Stimulated activated CD4-positive, alpha-beta T cell treated with anti-CD3 and anti-CD28 coated beads, Interleukin-1b, Interleukin-23, amount 100 ng/mL, for 1 hour (primary cell): ENCODE measurements at places on chromosomes 6 and 20.

- DNase-seq = no peak
These were observed 64.0 kb downstream of the JAG1 start for GRCh38 chr20:10609770-10610169.

DNA sequence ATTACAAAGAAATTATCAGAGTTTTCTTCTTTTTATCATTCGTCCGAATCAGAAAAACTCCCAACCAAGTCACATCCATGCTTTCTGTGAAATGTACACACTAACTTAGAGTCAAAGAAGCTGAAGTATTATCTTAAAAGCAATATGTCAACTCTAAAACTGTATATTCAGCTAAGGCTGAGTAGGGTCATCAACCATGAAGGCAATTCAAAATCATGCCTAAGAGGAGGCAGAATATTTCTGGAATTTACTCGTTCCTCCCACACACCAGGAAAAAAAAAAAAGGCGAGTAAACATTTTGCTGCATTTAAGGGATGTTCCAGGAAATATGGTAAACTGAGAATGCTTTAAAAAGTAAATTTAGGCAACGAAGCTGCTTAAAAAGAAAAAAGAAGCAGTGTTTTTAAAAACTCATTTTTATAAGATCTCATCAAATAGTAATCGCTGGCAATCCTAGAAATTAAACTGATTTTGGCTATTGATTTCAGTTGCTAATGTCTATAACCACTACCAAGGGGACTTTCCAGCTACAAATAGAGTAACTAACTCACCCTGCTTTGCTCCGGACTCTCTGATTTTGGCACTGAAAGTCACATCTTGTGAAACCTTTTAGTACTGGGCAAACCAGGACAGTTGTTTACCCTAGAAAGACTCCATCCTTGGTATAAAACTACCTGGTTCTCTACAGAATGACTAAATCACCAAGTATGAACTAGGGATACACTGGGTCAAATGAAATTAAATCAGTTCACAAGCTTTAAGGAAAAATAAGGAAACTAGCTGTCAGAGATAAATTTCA lies 82.8 kb downstream of the MBOAT1 start:
- no peak for DNase-seq

GRCh38 chr6:164861967-164862366 lies 447.4 kb downstream of the C6orf118 start:
- no peak for DNase-seq

- DNase-seq = no peak
These were observed 234.1 kb upstream of the TSHZ2 start for GRCh38 chr20:52738081-52738480.

- DNase-seq = no peak
These were observed 11.2 kb upstream of the GPSM3 start for GRCh38 chr6:32203426-32204267.

- DNase-seq = no peak
These were observed 859 bp upstream of the BIRC7 start for GRCh38 chr20:63234693-63235398.
